ENCODE measurements at places on chromosomes 3 and 15.

- DNase-seq, result no peak
Observed at GRCh38 chr15:67133738-67134066, 68.3 kb downstream of the SMAD3 start.

DNA sequence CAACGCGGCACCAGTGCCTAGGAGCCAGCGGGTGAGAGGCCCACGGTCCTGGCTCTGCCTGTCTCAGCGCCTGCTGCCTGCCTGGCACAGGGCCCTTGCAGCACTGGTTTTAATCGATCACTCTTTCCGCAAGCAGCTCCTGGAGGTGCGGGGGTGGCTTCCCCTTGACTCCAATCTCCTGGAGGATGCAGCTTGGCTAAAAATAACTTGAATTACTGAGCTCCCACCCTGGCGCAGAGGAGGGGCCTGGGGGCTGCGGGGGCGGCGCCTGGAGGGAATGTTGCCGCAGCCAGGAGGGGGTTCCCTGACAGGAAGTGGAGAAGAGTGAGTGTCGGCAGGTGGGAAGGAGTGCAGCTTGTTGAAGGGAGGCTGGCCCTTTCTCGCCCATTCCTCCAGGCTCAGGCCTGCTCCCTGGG, 9.9 kb upstream of the RPL29 start:
- DNase-seq, result no peak

- no peak for DNase-seq
Observed at GRCh38 chr3:170539897-170540296, 46.0 kb downstream of the SLC7A14 start.

GRCh38 chr15:99120050-99120777, 15.3 kb downstream of the SYNM start:
- no peak for DNase-seq

GRCh38 chr3:171169443-171169842, 142.9 kb upstream of the SLC2A2 start:
- no peak for DNase-seq
